ENCODE measurements at places on chromosomes 4 and X.

DNA sequence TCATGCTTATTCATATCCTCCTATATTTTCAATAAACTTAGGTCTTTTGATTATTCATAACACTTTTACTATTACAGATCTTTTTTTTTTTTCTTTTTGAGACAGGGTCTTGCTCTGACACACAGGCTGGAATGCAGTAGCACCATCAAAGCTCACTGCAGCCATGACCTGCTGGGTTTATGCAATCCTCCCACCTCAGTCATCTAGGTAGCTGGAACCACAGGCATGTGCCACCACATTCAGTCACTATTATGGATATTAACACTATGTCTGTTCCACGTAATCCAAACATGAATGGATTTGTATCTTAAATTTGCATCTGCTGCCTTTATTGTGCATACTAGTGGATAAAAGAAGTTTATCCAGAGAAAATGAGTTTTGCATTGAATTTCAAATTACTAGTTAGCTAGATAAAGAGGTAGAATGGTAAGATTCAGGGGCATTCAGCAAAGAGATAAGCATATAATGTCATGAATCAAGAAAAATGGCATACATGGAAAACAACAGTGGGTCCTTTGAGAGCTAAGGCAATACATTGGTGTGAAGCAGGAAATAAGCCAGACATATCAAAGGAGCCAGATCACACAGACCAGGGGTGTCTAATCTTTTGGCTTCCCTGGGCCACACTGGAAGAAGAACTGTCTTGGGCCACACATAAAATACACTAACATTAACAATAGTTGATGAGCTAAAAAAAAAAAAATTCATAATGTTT lies 13.9 kb downstream of the ANAPC10 start:
- DNase-seq, result no peak

DNA sequence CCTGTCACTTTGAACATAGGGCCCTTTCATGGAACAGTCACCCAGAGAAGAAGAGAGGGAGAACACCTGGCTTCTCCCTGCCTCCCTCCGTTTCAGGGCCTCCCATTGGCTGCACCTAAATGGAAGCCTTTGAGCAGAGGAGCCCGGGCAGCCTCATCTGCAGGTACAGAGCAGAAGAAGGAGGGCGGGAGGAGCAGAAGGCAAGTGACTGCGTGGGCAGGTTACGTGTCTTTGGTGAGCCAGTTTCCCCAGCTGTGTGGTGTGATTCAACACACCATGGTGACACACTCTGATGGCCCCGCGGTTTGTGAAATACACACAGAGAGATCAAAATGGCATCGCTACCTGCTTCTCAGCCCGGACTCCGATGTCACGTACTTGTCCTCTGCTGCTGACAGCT lies 431 bp downstream of the C4orf50 start:
- no peak for DNase-seq

DNA sequence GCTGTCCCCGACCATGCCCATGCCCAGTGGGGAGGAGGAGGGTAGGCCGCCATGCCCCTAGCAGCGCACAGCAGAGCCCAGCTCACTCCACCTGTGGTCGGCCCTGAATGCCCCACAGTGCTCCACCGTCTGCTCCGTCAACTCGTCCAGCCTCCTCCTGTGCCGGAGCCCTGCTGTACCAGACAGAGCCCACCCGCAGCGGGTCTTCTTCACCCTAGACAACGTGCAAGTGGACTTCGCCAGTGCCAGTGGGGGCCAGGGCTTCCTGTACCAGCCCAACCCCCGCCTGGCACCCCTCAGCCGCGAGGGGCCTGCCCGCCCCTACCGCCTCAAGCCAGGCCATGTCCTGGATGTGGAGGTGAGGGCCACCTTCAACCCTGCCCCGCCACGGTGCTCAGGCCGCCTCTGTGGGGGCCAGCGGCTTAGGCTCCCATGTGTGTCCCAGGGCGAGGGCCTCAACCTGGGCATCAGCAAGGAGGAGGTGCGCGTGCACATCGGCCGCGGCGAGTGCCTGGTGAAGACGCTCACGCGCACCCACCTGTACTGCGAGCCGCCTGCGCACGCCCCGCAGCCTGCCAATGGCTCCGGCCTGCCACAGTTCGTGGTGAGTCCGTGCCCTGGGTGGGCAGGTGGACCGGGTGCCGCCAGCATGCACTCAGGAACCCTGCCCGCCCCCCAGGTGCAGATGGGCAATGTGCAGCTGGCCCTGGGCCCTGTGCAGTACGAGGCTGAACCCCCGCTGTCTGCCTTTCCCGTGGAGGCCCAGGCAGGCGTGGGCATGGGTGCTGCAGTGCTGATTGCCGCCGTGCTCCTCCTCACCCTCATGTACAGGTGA lies 6.9 kb upstream of the SRPK3 start:
- DNase-seq, result no peak

GRCh38 chrX:23012162-23012561 lies 12.4 kb downstream of the DDX53 start:
- no peak for DNase-seq

- no peak for DNase-seq
Observed at GRCh38 chr4:1240721-1241465, 8.0 kb downstream of the CTBP1 start.

GRCh38 chrX:48958635-48959094 lies 1.3 kb upstream of the OTUD5 start:
- DNase-seq, result no peak

GRCh38 chr4:97300561-97300960 lies 842.7 kb downstream of the STPG2 start:
- no peak for DNase-seq

DNA sequence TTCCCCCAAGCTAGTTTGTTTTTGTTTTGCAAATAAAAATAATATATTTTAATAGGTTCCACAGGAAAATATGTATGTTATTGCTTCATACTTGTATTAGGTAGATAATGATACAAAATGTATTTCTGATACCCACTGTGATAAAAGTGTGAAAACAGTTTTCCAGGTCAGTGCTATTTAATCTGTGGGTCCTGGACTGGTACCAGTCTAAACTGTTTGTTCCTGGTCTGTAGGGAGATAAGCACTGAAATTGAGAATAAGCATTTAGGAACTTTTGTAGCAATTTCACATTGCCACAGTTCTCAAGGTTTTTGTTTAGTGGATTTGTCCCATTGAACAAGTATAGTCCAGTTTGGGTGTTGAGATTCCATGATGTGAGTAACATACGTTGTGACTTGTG lies 110.5 kb downstream of the PDLIM5 start:
- no peak for DNase-seq

All from neural crest cell (in vitro differentiated cells).